ENCODE measurements at places on chromosomes 7 and 10. TPM values are rescaled to one million over a fixed set of nuclear protein-coding genes. Genes with fewer than 3 reads are reported as not detected.

The LIPF gene
- total RNA-seq, result not detected

The UTF1 gene
- not detected for total RNA-seq

The GPR15LG gene
- not detected for total RNA-seq

The ANXA8 gene
- not detected for total RNA-seq

The FGFR2 gene
- total RNA-seq, result 34.2 TPM

The NUDT13 gene
- 0.41 TPM for total RNA-seq

The UCMA gene
- total RNA-seq, result not detected

The PLAC9 gene
- 0.82 TPM for total RNA-seq

The CRYGN gene
- total RNA-seq, result under 0.01 TPM

The FGFBP3 gene
- total RNA-seq, result 18.3 TPM

The NT5C3A gene
- 85.6 TPM for total RNA-seq

The KCNMA1 gene
- 27.3 TPM for total RNA-seq

The SPACDR gene
- not detected for total RNA-seq

The ATP6V0A4 gene
- 2.4 TPM for total RNA-seq

The HK1 gene
- total RNA-seq, result 114 TPM

The ZNF33B gene
- 32.2 TPM for total RNA-seq

The PAPOLB gene
- 0.82 TPM for total RNA-seq

The CTAGE4 gene
- total RNA-seq, result 0.41 TPM

The IFIT1B gene
- 0.41 TPM for total RNA-seq

The PRSS37 gene
- not detected for total RNA-seq

The CADPS2 gene
- total RNA-seq, result 9.8 TPM

The ARF5 gene
- 102 TPM for total RNA-seq

The COL13A1 gene
- 2.0 TPM for total RNA-seq

The FAM25A gene
- not detected for total RNA-seq

The MYOZ1 gene
- total RNA-seq, result 0.41 TPM

The GDF2 gene
- total RNA-seq, result not detected

Data from frontal cortex (tissue), 4 donors.